ENCODE measurements at places on chromosomes 3 and 15.

- no peak for DNase-seq
Observed at GRCh38 chr3:73072634-73073033, 11.2 kb downstream of the EBLN2 start.

DNA sequence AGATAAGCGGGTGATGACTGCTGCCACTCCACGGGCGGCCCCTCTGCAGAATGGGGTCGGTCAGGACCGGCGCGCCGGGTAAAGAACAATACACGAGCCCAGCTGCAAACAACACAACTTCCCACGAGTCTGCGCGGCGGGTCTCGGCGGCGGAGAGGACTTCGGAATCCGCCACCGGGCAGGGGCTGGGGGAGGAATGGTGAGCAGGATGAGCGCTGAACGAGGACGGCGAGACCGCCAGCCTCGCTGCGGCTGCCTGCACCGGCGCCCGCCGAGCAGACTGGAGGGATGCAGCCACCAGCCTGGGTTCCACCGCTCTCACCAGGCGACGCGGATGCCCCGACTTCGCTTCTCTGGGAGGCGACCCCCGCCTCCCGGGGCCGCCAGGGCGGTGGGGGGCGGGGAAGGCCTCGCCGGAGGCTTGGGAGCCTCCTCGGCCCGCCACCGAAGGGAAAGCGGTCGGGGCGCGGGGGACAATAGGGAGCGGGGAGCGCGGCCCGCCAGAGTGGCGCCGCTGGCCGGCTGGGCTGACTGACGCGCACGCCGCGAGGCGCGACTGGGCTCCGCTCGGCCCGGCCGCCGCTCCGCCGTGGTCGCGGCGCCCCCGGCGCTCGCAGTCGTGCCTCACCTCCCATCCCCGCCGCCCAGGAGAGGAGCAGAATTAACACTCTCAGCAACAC is 515 bp downstream of the ADAM10 start:
- peak; percentile 68 for DNase-seq

GRCh38 chr15:73568564-73569280 is 64.5 kb downstream of the NPTN start:
- DNase-seq = peak; percentile 17

- DNase-seq = peak; percentile 24
Observed at GRCh38 chr15:99753066-99753465, 19.8 kb upstream of the LYSMD4 start.

DNA sequence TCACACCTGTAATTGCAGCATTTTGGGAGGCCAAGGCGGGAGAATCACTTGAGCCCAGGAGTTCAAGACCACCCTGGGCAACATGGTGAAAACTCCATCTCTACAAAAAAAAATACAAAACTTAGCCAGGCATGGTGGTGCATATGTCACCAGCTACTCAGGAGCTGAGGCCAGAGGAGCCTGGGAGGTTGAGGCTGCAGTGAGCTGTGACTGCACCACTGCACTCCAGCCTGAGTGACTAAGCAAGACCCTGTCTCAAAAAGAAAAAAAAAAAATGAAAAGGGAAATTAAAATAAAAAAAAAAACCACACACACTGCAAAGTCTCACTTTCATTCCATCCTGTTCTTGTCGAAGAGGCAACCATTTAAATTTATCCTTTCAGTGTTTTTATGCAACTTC is 100.8 kb upstream of the PIAS1 start:
- DNase-seq = no peak

DNA sequence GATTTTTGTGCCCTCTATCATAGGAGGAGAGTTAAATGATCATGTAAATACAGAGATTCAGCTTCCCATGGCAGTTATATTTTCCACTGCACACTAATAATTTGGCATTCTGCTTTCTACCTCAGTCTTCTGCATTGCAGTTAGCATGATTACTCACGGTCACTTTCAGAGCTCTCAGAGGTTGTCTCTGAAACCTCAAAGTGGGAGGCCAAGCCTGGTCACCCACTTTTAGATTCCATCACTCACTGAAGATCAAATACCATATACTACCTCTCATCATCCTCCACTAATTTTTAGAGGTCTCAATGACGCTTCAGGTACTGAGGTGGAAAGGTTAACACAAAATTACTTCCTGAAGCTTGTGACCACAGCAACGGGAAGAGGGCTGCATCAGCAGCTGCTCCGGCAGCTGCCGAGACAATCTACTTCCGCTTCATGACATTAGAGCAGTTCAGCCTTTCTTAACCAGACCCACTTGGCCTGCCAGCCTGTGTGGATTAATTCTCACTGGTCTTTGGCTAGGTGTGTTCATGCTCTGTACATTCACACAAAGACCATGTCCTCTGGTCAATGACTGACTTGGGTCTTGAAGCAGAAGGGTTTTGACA is 416.4 kb upstream of the PDZRN3 start:
- DNase-seq = no peak

DNA sequence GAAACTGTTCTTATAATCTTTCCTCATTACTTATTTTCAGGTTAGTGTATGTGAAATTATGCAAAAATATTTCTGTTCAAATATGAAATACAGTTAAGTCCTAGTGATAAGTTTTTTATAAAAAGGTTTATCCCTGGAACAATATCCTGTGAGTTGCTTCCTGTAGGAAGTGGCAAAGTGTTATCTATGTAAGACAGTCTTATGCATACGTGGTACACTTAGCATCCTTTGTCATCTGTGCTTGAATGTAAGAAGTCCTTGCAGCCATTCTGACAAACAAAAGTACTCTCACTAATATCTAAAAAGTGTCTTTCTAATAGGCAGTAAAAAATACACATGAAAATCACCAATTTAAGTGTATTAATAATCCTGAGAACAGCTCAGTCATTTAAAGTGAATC is 372.5 kb upstream of the BCHE start:
- DNase-seq = no peak

- no peak for DNase-seq
Observed at GRCh38 chr3:27194861-27195483, 174.2 kb downstream of the NEK10 start.

DNA sequence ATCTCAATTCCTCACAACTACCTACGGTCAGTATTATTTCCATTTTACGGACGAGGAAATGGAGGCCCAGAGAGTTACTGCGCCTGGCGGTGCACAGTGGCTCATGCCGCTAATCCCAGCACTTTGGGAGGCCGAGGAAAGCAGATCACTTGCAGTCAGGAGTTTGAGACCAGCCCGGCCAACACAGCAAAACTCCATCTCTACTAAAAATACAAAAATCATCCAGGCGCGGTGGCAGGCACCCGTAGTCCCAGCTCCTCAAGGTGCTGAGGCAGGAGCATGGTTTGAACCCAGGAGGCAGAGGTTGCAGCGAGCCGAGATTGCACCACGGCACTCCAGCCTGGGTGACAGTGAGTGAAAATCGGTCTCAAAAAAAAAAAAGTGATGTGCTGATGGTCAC is 187.3 kb downstream of the XXYLT1 start:
- DNase-seq = peak; percentile 3

DNA sequence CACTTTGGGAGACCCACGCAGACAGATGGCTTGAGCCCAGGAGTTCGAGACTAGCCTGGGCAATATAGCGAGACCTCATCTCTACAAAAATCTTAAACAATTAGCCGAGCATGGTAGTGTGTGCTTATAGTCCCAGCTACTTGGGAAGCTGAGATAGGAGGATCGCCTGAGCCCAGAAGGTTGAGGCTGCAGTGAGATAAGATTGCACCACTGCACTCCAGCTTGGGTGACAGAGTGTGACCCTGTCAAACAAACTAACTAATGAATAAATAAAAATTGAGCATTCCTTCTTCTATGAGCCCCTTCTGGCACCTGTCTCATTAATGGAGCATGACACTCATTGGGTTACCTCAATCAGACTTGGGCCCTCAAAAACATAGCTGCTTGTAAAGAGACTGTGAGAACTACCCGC is 7.5 kb downstream of the ZDHHC3 start:
- no peak for DNase-seq

DNA sequence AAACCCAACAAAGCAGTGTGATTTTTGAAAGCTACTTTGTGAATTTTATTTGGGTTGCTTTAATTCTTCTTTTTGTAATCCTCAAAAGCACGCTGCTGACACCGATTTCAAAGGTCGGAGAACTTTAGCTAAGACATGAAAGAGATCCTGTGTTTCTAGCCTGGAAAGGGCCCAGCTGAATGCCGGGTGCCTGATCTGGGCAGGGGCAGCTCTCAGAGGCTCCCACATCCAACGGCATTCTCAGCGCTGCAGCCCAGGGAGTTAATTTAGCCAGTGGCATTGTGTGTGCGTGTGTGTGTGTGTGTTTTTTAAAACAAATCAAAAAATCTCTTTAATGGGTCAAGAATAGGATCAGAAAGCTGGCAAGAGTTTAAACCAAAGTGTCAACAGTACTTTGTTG is 6.6 kb downstream of the RBP1 start:
- no peak for DNase-seq

DNA sequence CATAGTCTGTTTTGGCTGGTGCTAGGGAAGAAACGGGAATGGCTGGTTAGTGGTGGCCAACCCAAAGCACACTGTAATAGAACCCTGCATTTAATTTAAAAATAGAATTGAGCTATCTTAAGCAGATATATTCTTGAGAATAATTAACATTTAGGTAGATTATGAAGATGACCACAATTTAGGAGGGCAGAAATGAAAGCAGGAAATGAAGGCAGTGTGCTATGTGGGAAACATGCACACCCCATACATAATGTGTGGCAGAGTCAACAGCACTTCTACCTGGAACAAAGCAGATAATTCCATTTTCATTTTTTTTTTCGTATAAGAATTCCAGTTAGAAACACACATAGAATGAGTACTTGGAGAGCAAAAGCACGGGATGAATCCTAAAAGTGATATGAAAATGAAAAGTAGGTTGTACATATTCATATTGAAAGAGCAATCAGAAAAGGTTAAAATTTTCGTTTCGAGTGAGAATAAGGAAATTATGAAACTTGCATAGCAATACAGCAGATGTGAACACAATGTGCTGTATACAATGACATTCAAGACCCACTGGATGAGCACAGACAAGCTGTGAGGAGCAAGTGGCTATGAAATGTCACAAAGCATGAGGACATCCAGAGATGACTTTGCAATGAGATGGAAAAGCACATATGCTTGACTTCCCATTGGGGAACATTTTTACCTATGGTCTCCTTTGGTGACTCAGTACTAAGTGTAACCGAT is 102.6 kb downstream of the TFG start:
- DNase-seq = no peak

GRCh38 chr3:157475921-157476414 is 27.2 kb downstream of the VEPH1 start:
- DNase-seq = no peak

- DNase-seq = no peak
Observed at GRCh38 chr15:41798607-41799487, 24.6 kb downstream of the MAPKBP1 start.

GRCh38 chr3:131807822-131808221 is 227.0 kb downstream of the CPNE4 start:
- DNase-seq = no peak

DNA sequence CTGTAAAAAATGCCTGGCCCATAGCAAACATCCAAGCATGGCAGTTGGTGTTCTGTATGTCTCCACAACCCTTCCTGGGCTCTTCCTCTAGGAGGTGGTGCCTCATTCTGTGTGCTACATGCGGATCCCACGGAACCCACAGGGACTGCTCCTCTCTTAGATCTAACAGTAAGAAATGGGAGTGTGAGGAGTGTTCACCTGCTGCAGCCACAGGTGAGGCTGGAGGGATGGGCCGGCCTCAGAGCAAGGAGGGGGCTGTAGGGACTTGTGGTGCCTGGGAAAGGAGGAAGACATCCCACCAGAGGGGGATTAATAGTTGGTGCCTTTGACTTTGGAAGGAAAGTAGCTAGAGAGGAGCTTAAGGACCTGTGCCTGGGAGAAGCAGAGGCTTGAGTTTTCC is 22.2 kb downstream of the SEMA3G start:
- DNase-seq = no peak

DNA sequence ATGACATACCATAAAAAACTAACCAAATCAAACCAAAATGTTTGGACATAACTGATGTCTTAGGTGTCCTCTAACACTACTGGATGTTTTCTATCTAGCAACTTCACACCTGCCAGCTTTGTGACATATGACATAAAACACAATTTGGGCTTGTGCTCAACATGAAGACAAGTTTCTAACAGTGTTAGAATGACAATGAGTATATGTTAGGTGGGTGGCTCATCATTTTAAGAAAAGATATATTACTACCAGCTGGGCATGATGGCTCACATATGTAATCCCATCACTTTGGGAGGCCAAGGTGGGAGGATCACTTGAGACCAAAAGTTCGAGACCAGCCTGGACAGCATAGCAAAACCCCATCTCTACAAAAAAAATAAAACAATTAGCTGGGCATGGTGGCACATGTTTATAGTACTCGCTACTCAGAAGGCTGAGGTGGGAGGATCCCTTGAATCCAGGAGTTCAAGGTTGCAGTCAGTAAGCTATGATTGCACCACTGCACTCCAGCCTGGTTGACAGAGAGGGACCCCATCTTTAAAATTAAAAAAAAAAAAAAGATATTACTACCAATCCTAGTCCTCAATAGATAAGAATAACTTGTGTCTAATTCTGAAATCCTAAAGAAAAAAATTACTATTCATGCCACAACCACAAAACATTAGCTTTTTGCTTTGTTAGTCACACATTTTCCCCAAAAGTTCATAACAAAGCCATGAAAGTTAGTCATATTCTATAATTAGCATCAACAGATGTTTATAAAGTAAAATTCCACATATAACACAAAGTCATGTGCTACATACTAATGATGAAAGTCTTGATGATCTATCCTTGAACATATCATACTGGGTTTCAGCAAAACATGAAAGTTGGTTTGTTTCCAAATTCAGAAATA is 59.9 kb downstream of the LRRFIP2 start:
- DNase-seq = no peak

DNA sequence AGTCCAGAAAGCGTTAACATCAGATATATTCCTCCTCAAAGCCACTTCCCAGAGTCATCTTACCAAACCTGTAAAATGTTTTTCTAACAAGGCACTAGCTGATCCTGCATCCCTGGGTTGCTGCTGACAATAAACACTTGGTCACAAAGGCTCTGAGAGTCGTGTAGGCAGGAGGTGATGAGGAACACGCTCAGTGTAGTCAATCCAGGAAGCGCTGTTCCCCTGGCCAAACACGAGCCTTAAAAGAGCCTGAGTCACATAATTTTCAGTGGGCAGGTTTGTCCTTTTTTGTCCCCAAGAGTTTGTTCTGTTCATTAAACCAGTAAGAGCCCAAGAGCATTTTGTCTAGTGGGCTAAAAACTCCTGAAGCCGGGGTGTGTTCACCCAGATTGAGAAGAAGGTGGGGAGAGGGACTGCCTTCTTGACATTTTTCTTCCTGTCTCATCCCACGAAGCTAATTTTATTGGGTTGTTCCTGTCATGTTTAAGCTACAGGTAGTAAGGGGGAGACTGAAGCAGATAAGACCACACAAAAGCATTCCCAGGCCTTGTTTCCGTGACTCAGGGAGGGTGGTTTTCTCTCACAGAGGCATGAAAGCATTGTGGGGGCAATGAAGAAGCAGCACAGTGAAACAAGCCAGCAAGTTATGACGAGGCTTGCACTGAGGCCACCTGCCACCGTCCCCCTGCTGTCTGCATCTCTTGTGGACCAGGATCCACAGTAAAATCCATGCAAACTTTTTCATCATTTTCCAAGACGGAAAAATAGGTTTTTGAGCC is 73.7 kb downstream of the FOXB1 start:
- DNase-seq = no peak
